Stimulated activated CD8-positive, alpha-beta memory T cell treated with anti-CD3 and anti-CD28 coated beads, Interleukin-7, amount 100 ng/mL, for 1 hour (primary cell): ENCODE measurements at places on chromosomes 7 and 10.

- DNase-seq, result no peak
These were observed 54.7 kb upstream of the CCNJ start for GRCh38 chr10:95988702-95989101.

DNA sequence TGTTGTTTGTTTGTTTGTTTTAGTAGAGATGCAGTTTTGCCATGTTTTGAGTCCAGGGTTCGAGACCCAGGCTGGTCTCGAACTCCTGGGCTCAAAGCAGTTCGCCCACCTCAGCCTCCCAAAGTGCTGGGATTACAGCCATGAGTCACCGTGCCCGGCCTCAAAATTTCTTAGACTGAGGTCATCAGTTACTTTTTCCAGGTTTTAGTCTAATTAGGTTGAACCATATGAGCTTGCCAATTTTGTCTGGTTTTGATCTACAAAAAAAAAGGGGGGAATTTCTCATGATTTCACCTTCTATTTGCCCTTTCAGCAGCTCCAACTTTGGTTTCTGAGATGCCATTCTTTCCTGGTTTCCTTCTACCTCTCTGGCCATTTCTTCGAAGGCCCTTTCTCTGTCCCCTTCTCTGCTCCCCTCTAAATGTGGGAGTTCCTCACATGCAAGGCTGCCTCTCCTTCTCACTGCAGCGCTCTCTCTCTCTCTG, 5.5 kb downstream of the CUEDC2 start:
- DNase-seq, result no peak

DNA sequence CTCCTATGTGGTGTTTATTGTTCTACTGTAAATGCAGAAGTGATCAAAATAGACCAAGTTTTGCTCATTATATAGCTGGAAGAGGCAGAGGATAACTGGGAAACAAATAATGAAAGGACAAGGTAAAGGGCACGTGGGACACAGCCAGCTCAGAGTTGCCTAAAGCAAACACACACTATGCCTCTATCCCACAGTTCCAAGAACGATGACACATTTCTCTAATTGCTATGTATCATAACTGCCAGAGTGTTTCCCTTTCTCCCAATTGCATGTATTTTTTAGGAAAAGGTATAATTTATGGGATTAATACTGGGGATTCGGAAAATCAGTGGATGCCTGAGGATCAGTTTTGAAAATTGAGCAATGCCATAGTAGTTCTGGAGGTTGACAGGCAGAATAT, 49.0 kb downstream of the CCDC71L start:
- no peak for DNase-seq

- no peak for DNase-seq
These were observed 16.3 kb upstream of the SLC29A4 start for GRCh38 chr7:5266191-5267028.

GRCh38 chr10:76665029-76665428, 972.6 kb downstream of the KCNMA1 start:
- no peak for DNase-seq

GRCh38 chr7:5690931-5691473, 90.5 kb downstream of the RNF216 start:
- DNase-seq, result no peak

GRCh38 chr7:79453558-79454360, at the start of gene MAGI2:
MAGI2 (minus strand) TSS chr7:79453667; CDS start chr7:79453320, 347 bp downstream.
- DNase-seq, result no peak

GRCh38 chr7:7164591-7164990, 17.8 kb upstream of the C1GALT1 start:
- DNase-seq, result no peak

- DNase-seq, result no peak
These were observed at the start of gene DLX5 for GRCh38 chr7:97024209-97025129. DLX5 (minus strand) TSS chr7:97024831; CDS start chr7:97024623, 208 bp downstream.

DNA sequence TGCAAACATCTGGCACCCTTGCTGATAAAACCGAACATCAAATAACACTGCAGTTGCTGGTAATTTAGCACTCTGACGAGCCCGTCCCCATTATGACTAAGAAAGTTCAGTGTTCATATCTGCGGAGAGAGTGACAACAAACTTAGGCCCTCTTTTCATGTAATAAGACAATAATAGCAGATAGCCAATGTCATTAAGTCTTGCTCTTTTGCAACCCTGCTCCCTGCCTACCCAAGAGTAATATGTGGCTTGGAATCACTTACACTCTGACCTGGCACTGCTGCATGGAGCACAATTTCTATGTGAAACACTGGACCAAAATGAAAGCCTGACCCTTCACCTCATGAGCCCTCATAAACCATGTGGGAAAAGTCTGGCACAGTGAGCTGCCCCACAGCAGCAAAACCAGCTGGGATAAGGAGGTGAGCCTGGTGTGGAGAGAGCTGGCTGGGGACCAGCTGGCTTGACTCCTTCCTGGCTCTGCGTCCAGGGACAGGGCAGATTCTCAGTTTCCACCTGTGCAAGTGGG, 86.5 kb downstream of the HIPK2 start:
- no peak for DNase-seq

DNA sequence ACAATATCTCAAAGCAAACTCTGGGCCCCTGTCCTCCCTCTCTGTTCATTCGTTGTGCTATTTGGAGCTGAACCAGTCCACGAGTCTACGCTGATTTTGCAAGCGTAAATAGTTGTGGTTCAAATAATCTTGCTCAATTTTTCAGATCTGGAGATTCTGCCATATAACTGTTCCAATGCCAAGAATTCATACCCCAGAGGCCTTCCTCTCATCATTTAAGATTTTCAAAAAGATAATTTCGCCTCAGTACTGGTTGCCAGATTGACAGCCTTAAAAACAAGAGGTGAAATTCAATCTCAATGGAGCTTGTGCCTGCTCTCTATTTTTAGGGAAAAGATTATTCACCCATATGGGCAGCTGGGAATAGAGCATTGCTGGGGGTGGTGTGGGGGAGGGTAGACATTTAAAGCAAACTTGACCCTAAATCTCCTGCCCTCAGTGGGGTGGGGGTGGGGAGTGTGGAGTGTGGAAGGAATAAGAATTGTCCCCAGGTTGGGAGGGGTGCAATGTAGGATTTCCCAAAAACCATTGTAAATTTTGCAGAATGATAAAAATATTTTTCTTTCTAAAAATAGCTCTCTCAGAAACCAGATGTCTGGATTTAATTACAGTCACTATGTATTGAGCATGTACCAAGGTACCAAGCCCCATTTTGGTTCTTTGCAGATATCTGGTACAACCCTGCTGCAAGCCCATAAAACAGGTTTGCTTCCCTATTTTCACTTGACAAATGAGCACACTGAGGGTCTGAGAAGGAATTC, 104.7 kb upstream of the EEPD1 start:
- no peak for DNase-seq

GRCh38 chr10:59903871-59904270, 2.5 kb downstream of the CCDC6 start:
- DNase-seq, result no peak

DNA sequence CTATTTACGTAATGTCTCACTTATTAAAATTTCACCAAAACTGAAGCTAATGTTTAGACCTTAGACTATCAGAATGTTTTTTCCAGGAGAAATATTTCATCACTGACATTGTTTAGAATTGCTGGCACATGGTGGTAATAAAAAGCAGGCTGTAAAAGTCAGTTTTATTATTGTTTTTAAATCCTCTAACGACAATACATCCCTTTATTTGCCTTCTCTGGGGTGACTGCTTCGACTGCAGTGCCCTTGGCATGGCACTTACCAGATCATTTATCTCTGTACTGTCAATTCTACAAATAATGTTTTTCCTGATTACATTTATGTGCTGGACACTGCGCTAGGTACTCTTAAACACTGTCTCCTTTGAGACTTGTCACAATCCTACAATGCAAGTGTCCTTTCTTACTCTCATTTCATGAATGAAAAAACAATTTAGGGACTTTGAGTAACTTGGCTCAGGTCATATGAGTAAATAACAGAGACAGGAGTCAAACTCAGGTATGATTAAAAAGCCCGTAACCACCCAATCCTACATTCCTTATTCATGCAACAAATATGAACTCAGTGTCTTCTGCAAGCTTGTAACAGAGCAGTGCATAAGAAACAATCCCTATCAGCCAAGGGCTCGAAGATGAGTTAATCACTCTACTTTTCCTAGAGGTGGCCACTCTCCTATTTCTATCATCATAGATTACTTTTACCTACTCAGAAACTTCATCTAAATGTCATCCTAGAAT, 5.6 kb upstream of the ING3 start:
- DNase-seq, result no peak

DNA sequence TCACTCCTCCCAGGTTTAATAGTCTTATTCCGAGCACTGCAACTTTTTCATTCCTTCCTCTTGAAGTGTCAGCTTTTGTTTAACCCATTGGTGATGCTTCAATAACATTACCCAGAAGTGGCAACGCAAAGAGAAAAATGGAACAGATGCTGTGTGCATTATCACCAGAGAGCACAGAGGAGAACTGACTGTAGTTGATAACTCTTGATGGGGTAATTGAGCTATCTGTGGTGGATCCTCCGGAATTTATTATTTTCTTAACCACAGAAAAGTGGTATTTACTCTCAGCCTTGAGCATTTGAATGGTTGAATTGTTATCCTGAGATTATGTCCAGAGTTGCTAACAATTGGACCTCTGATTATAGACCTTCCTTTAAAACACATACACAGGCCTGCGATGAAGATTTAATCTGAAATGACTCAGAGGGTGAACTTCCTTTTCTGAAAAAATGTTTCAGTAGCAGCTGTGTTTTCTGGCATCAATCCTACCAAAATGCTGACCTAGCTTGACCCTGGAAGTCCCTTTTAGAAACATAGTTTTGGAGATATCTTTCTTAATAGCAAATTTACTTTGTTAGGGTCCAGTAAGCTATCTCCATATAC, 1584.4 kb upstream of the LRRTM3 start:
- DNase-seq, result no peak

DNA sequence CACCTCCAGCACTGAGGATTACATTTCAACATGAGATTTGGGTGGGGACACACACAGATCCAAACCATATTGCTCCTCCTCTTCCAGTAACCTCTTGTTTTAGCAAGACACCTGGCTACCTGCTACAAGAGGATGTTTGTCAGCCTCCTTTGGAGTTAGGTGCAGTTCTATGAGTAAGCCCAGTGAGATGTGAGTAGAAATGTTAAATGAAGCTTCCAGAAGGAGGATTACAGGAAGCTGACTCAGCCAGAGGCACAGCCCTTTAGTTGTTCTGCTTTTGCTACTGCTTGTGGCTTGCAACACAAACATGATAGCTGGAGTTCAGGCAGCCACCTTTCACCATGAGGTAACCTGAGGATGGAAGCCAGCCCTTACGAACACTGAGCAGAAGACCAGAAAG, 382.7 kb upstream of the RNF32 start:
- no peak for DNase-seq
